ENCODE measurements at places on chromosomes 1 and 21. TPM values are rescaled to one million over a fixed set of nuclear protein-coding genes. Genes with fewer than 3 reads are reported as not detected.

- no peak for DNase-seq
Measured at GRCh38 chr1:3028531-3029282, 7.4 kb downstream of the ACTRT2 start.

GRCh38 chr1:197799271-197799670 is 24.0 kb upstream of the DENND1B start:
- DNase-seq: peak; percentile 85

DNA sequence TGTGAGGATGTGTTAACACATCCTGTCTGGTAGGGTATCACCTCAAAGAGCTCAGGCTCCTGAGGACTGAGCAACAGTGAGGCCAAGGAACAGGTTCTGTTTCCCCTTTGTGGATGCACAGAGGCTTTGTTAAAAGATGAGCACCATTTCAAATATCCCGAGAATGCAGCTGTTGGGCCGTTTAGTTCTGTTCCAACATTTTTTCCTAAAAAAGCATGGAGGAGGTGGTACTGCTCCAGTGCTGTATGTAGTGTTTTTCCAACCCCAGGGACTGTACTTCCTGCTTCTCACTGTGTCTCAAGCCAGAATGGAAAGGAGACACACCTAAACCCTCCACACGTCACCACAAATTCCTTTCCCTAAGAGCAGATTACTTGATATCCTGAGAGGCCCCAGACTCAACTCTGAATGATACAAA is 53.8 kb upstream of the BCL10 start:
- DNase-seq: peak; percentile 99

DNA sequence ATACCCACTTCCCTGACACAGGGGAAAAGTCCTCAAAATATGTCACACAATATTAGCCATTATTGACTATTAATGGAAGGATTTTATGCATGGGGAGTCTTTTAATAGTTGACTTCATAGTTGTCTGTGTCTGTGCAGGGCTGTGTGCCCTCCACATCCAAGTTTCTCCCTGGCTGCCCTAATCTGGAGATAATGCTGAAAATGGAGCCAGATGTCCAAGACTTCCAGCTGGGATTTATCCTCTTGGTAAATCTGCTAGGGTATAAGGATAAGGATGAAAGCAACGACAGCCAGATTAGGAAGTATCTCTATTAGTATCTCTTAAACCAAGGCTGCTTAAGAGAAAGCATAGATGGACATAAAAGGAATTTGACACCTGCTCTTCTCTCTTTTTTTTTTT is 42.1 kb downstream of the CDK18 start:
- no peak for DNase-seq

GRCh38 chr1:216700779-216701178 is 22.4 kb downstream of the ESRRG start:
- peak; percentile 41 for DNase-seq

Gene RCSD1
- 0.98 TPM for total RNA-seq

DNA sequence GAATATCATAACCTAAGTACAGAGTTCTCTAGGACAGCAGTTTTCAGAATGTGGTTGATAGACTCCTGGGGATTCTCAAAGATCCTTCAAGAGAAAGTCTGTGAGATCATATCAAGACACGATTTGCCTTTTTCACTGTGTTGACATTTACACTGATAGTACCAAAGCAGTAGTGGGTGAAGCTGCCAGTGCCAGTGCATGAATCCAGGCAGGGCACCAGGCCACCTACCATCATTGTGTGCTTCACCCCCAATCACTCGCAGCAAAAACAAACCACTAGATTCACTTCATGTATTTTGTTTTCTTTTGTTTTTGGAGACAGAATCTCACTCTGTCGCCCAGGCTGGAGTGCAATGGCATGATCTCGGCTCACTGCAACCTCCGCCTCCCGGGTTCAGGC is 23.9 kb downstream of the DNAJC16 start:
- no peak for DNase-seq

DNA sequence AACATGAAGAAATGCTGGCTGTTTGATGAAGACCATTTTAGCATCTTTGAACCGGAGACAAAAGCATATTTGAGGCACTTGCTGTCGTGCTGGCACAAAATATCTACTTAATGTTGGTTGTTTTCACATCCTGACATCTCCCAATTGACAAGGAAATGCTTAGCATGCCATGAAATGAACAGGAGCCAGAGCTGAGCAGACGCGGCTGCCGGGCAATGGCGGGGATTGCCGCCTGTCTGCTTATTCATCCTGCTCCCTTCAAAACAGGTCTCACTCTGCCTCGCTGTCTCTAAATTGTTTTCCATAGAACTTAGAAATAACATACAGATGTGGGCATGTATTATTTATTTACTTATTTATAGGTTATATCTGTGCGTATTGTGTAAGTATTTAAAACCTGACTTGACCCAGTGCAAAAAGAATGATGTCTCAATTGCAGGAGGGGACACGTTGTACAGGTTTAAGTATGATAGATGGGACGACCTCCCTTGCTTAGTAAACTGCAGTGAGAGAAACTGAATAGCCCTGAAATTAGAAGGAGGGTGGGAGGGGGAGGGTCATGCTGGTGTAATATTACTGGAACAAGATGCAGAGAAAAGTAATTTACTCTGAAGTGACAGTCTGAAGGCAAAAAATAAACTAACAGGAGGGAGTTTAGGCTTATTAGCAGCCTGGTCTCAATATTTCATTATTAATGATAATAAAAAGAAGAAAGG is 590.4 kb upstream of the PLXNA2 start:
- DNase-seq: peak; percentile 29

GRCh38 chr1:178551940-178552339 is 39.0 kb downstream of the TEX35 start:
- no peak for DNase-seq

DNA sequence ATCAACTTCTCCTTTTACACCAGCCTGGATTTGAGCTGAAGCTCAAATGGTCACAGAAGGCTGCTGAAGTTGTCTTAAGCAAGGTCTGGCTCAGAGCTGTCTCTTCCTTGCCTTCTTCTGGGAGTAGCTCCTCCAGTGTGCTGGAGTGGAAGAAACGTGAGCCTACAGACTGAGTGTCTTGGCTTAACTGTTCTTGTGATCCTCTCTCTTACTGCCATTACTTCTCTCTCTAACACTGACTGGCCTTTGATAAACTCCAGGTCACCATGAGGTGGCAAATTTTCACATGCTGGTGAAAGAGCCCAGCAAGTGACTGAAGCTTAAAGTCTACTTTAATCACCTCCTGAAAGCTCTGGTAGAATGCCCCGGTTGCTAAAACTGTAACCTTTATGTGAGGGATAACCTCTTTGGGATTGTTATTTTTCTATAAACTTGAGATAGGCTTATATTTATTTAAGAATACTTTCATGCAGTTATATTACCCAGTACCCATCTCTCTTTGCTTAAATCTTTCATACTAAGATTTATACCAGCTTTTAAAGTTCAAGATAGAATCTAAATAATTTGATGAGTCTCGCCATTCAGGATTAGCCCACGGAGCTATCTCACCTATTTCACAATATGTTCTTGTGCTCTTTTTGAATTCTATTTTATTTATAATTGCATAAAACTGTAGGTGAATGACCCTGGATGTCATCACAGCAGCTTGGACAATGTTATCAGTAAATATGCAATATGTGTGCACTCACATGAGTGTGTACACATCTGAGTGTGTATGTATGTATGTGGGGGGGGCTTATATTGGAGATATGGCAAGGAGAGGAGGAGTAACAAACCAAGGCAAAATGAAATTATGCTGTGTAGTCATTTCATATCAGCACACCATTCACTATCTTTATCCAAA is 924.0 kb downstream of the LTN1 start:
- DNase-seq: no peak

DNA sequence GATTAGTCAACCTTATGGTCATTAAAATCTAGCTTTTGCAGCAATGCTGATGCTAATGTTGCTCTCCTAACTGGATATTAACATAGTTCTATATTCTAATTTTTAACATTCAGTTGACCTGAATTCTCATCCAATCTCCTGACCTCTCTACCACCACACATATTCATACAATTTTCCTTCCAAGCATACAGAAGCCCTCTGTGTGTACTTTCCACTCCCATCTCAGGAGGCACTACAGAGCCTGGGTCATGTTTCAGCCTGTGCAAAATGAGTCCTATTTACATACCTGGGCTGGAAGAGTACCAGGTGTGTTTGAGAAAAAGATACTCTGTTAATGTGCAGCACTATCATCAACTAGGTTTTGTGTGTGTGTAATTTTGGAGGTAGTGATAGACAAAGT is 486.3 kb downstream of the NEGR1 start:
- no peak for DNase-seq

DNA sequence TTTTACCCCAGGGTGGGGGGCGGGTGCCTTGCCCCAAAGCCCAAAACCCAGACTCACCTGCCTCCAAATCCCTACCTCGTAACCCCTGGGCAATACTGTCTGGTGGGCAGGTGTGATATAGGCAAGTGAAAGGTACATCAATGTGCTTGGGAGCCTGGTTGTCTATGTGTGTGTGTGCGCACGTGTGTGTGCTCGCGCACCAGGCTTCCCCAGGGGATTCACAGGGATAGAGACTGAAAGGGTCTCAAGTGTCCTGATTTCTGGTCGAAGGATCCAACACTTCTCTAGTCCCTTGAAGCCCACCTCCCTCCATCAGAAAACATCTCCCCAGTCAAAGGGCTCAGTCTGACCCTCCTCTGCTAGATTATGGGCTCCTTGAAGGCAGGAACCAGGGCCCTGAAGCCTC is 28.9 kb upstream of the EPB41 start:
- DNase-seq: no peak

- DNase-seq: no peak
Measured at GRCh38 chr1:15123925-15124324, 29.6 kb upstream of the TMEM51 start.

GRCh38 chr1:25128121-25128621 is 104.1 kb downstream of the SYF2 start:
- no peak for DNase-seq
